ENCODE measurements at places on chromosomes 6 and 20.
A peak's percentile ranks its signal among the peaks of the same experiment; 100 is the strongest.

- no peak for DNase-seq
These were observed 56.9 kb upstream of the ENPP4 start for GRCh38 chr6:46072866-46073265.

- DNase-seq = peak; percentile 61
These were observed 104.6 kb upstream of the EXOC2 start for GRCh38 chr6:797479-798077.

- DNase-seq = no peak
These were observed 22.0 kb downstream of the STXBP5 start for GRCh38 chr6:147226163-147226724.

- no peak for DNase-seq
These were observed 54.3 kb downstream of the PPP1R14C start for GRCh38 chr6:150196942-150197745.

GRCh38 chr20:60501048-60501447 is 542.8 kb downstream of the CDH26 start:
- DNase-seq = no peak

DNA sequence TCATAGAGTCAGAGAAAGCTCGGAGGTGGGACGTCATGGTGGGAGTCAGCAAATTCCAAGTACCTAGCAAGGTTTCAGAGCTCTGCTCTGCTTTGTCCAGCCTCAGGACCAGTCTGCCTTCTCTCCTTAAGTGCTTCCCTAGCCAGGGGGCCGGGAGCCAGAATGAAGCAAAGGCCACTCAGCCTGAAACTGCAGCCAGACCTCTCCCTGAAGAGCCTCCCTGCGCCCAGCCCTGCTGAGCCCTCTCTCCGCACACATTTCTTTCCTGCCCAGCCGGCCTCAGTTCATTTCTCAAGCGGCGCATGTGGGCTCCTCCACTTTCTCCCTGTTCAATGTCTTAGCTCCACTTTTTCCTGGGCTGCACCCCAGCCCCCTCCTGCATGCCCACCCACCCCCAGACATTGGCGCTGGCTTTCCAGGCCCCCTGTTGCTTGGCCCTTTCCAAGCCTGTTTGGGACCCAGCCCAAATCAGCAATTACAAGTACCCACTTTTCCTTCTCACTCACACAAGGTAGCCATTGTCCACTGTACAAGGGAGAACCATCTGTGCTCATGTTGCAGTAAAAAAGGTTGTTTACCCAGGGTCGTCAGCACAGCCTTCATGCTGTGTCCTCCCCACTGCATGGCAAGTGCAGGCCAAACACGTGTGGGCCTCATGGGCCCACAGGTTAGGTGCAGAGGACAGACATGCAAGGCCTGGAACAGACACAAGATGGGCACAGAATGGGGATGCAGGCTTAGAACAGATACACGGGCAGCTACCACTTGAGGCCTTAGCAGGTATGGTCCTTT is 147.1 kb downstream of the MRPL14 start:
- DNase-seq = no peak

DNA sequence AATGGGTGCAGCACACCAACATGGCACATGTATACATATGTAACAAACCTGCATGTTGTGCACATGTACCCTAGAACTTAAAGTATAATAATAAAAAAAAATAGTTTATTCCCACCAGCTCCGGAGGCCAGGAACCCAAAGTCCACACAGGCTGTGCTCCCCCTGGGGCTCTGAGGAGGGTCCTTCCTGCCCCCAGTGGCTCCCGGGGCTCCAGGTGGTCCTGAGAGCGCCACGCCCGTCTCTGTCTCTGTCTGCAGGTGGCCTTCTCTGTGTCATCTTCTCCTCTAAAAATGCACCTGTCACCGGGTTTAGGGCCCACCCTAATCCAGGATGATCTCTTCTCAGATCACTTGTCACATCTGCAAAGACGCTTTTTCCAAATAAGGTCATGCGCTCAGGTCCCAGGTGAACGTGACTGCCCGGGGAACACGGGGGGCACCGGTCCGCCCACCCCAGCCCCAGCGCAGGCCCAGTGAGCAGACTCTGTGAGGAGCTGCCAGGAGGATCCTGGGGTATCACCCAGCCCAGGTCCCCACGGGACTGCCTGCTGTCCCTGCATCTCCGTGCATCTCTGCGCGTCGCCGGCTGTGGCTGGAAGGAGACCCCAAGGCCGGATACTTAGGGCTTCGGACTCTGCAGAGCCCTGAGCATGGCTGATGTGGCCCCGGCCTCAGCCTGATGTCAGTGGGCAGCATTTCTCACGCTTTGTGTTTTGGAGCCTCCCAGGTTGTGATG is 11.8 kb downstream of the SLCO4A1 start:
- DNase-seq = no peak

DNA sequence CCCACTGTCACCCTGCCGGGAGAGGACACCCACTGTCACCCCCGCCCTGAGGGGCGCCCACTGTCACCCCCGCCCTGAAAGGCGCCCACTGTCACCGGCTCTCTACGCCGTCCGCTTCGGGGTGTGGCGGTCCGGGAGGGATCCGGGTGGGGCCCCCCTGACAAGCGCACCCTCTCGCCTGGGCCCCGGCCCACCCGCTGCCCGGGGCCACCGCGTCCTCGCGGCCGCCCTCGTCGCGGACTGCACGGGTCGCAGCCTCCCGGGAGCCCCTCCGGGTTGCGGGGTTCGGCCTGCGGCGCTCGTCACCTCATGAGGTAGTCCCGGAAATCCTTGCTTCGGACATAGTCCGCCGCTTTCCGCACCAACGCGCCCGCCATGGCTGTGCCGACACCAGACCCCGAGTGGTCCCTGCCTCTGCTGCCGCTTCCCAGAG is 224 bp downstream of the MPC1 start:
- DNase-seq = no peak

GRCh38 chr20:24109008-24109407 is 120.4 kb upstream of the GGTLC1 start:
- DNase-seq = peak; percentile 87

GRCh38 chr6:71588490-71588889 is 297.9 kb upstream of the RIMS1 start:
- DNase-seq = no peak

GRCh38 chr6:75109022-75109421 is 96.8 kb downstream of the COL12A1 start:
- no peak for DNase-seq

- no peak for DNase-seq
These were observed 34.1 kb downstream of the UST start for GRCh38 chr6:148780918-148781436.

- peak; percentile 18 for DNase-seq
These were observed 78.3 kb upstream of the CHD6 start for GRCh38 chr20:41696428-41696827.

- no peak for DNase-seq
These were observed 172.9 kb downstream of the CARMIL1 start for GRCh38 chr6:25452031-25452430.

DNA sequence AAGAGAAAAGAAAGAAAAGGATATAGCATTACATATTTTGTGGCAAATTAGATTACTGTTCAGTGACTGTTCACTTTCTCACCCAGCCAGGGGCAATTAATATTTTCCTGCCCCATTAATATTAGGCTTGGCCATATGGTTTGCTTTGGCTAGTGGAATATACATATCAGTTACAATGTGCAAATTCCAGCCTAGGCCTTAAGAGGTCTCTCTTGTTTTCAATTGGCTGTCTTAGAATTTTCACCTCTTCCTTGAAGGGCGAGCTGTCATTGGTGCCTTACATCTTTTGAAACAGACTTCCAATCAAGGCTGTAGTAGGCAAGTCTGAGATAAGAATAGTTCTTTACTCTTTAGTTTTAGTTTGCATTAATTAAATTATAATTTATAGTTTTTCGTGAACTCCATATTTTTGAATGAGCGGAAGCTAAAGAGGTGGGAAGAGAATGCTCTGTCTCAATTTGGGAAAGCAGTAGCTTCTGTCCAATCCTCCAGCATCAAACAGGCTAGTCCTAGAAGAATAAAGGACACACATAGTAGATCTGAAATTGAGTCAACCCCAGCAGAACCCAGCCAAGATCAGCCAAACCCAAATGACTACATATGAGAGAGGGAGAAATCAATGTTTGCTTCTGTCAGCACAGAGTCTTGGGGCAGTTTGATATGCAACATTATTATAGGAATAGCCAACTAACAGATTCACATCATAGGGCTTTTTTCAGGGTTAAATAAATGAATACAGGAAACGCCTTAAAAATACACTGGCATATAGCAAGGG is 6.3 kb upstream of the CSNK2A1 start:
- DNase-seq = no peak

DNA sequence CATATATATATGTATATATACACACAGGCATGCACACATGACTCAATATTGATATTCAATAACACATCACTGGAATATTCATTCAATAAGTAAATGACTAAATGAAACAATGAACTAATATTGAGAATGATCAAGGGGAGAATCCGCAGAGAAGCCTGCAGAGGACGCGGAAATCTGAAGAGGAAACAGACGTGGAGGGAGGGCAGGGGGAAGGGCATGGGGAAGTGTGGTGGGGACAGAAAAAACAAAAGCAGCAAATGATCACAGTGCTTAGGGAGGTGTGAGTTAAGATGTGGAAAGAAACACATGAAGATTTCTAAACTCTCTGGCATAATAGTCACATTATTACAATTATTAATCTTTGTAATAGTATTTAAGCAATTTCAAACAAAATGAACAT is 14.5 kb downstream of the PERP start:
- no peak for DNase-seq

DNA sequence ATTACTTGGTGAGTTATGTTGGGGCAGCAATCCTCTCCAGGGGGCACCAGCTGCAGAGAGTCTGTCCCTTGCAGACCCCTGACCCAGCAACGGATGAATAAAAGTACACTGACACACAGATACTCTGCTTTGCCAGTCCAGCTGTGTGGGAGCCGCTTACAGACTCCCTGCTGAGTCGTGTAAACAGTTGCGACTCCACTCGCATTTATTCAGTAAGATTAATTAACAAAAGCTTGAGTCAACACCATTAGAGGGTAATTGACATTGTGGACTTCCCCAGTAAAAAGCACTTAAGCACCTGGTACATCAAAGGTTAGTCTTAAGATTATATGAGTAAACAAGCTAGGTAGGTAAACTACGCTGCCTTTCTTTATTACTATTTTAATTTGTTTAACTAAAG is 92.0 kb upstream of the TMEM181 start:
- no peak for DNase-seq

DNA sequence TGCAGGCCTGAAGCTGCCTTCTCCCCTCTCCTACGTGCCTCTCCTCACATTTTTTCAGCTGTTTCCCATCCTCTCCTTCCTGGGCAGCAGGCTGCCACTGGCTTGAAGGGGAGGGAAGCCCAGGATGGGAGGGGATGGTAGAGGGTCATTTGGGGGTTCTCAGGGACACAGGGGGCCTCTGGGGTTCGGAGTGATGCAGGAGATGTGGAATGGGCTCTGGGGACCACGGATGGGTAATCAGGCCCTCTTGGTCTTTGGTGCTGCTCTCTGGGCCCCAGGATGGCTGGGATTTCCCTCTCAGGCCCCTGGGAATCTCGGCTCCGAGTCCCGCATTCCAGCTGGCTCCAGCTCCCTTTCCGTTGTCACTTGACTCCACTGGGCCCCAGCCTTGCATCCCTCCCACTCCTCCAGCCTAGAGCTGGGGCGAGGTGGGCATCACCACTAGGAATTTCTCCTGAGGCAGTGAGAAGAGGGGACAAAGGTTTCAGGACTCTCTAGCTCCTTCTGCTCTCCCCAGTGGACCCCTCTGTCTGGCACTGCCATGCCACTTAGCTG is 2.0 kb upstream of the DDR1 start:
- DNase-seq = no peak

DNA sequence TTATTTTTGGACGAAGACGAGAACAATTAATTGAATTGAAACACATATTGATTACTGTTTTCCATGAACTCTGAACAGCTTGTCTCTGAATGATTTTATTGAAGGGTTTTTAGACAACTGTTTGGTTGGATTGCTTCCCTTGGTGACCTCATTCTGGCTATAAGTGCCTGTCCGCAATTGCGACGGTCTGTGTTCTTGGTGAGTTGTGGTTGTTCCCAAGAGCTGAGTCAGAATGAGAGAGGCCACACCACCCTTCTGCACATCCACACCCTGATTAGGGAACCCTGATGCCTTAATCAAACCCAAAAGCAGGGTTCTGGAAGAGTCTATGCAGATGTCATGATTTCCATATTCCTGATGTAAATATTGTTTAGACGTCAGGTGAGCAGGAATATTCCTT is 747.0 kb downstream of the PTPRT start:
- no peak for DNase-seq

DNA sequence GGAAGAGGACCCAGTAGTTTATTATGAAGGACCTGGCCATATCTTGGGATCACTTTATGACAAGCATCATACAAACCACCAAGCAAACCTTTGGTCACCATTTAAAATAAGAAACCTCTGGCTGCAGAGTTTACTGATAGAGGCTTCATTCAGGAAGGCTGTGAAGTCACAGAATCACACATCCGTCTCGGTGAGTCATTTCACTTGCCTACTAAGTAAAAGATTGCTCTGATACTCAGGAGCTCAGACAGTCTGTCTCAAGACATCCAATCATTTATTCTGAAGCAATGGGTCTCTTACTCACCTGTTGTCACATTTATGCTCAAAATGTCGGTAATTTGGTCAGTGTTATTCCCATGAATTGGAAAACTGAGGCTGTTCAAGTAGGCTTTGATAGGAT is 33.7 kb downstream of the ADGRF5 start:
- DNase-seq = peak; percentile 85

GRCh38 chr6:53284901-53285300 is 63.8 kb downstream of the ELOVL5 start:
- DNase-seq = no peak

DNA sequence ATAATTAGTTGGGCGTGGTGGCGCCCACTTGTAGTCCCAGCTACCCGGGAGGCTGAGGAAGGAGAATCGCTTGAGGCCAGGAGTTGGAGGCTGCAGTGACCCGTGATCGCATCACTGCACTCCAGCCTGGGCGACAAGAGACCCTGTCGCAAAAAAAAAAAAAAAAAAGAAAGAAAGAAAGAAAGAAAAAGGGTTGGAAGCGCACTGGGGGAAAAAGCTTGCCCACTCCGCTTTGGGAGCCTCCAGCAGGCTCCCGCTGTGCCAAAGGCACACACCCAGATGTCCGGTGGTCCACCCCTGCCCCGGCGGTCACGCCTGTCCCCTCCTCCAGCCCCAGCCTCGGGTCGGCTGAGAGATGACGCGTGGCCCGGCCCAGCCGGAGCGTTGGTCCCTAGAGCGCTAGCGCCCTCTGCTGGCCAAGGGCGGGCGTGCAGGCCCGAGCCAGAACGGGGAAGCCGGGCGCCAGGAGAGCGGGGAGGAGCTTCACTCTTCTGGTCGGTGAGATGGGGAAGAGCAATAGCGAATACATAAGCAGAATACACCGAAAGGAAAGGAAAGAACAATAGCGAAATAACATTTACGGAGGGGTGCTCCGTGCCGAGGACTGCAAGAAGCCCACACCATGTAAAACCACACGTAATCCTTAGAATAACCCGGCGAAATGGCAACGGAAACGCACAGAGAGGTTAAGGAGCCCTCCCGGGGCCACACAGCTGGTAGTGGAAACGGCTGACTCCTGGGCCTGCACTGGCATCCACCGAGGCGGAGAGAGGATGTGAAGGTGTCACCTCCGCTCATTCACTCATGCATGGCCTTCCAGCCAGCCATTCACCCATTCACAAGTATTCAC is 41.7 kb downstream of the UBE2V1 start:
- DNase-seq = peak; percentile 84

- no peak for DNase-seq
These were observed 126.2 kb downstream of the LINC00237 start for GRCh38 chr20:20979934-20980333.
